Sigmoid colon (tissue), 7 donors: ENCODE measurements at places on chromosomes 13 and 19. TPM values are rescaled to one million over a fixed set of nuclear protein-coding genes. Genes with fewer than 3 reads are reported as not detected.

- H3K36me3 ChIP-seq: no peaks in the 10 kb centered on the region
- DNase-seq: no peak
- H3K4me3 ChIP-seq: no peak overlapping the region
Observed at GRCh38 chr13:76868371-76868770, 17.8 kb downstream of the KCTD12 start.

GRCh38 chr19:17475541-17476115, 5.3 kb downstream of the SLC27A1 start:
- peaks cover 27% of the 10 kb centered on the region for H3K4me1 ChIP-seq
- H3K27ac ChIP-seq: peak overlapping the region; percentile 61
- H3K27me3 ChIP-seq: no peaks in the 10 kb centered on the region
- no peak overlapping the region for H3K4me3 ChIP-seq
- DNase-seq: peak; percentile 84
- no peaks in the 10 kb centered on the region for H3K36me3 ChIP-seq

DNA sequence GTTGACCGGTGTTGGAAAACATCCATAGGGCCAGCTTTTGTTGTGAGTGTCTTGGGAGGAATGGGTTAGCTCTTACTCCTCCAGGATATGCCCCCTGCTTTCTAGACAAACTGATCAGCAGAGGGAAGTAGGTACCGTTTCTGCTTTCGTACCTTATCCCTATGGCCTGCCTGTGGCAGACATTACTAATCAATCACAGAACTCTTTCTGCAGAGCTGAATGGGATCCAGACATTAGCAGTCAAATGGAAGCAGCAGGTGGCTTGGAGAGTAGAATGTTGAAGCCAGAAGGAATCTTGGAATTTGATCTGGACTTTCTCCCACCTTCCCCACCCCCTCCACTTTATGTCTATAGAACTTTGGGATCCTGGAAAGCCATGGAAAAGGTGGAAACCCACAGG, 17.1 kb downstream of the NWD1 start:
- H3K27me3 ChIP-seq: no peaks in the 10 kb centered on the region
- no peak overlapping the region for H3K27ac ChIP-seq
- H3K36me3 ChIP-seq: no peaks in the 10 kb centered on the region
- no peak overlapping the region for H3K4me3 ChIP-seq
- no peaks in the 10 kb centered on the region for H3K4me1 ChIP-seq

GRCh38 chr13:30388406-30389283, 33.6 kb upstream of the UBE2L5 start:
- peak; percentile 90 for DNase-seq
- peak overlapping the region; percentile 77 for H3K27ac ChIP-seq
- no peaks in the 10 kb centered on the region for H3K27me3 ChIP-seq
- no peaks in the 10 kb centered on the region for H3K4me1 ChIP-seq
- no peaks in the 10 kb centered on the region for H3K36me3 ChIP-seq

GRCh38 chr19:56253737-56254136, 18.8 kb upstream of the EDDM13 start:
- H3K27me3 ChIP-seq: no peaks in the 10 kb centered on the region
- H3K4me1 ChIP-seq: peaks cover 3% of the 10 kb centered on the region
- no peak for DNase-seq

DNA sequence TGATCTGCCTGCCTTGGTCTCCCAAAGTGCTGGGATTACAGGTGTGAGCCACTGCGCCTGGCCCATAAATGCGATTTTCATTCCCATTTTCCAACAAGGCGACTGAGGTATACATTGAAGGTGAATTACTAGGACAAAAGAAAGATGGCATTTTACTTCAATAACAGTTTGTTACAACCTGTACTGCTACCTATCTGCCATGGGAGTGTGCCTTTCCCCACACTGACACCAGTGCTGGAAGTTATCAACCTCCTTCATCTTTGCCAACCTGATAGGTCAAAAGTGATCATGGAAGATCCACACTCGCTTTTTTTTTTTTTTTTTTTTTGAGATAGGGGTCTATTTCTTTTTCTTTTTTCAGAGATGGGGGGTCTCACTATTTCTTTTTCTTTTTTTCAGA, 11.0 kb downstream of the CRX start:
- no peak overlapping the region for H3K4me3 ChIP-seq
- DNase-seq: no peak
- peaks cover 5% of the 10 kb centered on the region for H3K27me3 ChIP-seq
- H3K4me1 ChIP-seq: no peaks in the 10 kb centered on the region

DNA sequence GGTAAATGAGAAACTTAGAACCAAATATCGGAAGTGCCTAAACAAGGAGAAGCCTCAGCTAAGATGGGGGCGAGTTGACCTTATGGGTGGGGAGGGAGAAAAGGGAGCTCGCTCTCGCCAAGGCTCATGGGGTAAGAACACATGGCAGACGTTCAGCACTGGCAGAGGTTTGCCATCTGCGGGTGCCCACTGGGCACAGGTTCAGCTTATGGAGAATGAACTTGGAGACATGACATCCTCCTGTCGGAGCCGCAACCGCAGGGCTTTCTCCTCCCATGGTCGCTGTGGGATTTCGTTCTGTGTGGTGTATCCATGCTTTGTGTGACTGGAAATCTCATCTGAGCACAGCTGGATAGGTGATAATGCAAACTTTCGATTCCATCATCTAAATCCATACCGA, 36.1 kb upstream of the PEPD start:
- H3K4me3 ChIP-seq: no peak overlapping the region
- H3K27me3 ChIP-seq: no peaks in the 10 kb centered on the region
- no peak overlapping the region for H3K27ac ChIP-seq
- peak; percentile 35 for DNase-seq
- H3K4me1 ChIP-seq: no peaks in the 10 kb centered on the region

DNA sequence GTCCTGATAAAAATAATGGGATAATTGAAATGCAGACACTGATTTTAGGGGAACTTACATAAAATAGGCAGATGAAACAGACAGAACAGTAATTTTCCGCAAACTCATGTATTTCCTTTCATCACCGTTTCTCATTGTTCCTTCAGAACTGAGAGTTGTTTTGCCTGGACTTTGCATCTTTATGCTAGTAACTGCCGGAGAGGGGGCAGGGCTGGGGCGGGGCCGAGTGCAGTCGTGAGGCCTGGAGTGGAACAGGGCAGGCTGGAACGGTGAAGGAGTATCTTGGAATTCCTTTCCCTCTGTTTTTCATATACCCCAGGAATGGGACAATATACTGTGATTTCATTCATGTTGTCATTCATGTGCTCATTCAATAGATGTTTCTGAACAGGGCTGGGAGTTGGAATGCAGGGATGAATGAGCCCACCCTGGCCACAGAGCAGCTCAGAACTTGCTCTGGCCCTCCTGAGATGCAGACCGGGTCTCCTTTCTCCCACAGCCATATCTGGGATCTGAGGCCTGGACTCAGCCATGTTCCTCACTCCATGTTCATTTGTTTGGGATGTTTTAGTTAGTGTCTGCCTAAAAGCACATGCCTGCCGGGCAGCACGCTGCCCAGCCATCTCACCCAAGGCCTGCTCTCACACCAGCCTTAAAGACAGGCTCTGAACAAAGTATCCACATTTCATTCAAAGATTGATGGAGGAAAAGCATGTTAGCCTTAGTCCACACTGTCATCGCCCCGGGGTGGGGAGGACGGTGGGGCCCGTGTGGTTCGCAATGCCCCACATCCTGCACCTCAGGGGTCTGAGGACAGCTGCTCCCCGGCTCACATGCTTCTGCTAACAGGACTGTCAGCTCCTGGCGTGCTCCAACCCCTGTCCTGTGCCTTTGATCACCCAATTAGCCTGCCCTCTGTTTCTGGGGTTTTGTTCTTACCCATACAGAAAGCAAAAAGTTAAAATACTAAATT, 92.9 kb downstream of the SOX1 start:
- H3K27ac ChIP-seq: no peak overlapping the region
- H3K4me3 ChIP-seq: no peak overlapping the region
- no peak for DNase-seq
- H3K36me3 ChIP-seq: no peaks in the 10 kb centered on the region

DNA sequence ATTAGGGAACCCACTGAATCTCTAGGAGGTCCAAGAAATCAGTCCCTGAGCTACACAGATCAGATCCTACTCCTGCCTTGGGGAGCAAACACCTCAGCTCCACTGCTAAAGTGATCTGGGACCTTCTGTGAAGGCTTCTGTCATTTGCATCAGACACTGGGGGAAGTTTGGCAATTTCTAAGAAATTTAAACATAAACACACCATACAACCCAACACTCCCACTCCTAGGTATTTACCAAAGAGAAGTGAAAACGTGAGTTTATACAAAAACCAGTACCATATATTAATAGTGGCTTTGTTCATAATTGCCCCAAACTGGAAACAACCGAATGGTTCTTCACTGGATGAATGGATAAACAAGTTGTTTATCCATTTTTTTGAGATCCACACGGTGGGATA, 7.3 kb upstream of the TYROBP start:
- no peak for DNase-seq
- H3K27ac ChIP-seq: no peak overlapping the region
- no peaks in the 10 kb centered on the region for H3K27me3 ChIP-seq

DNA sequence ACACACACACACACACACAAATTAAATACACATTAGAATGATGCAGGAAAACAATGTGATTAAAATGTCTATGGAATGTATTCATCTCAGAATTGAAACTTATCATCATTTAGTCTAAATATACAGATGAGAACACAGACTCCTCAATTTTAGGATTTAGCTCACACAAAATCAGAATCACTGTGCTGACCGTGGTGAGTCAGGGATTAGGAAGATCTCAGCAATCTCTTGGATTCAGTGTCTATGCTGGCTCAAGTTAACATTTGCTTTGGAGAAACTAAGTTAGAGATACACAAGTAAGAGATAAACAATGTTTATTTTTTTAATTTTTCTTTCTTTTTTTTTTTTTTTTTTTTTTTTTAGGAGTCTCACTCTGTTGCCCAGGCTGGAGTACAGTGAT, 323.6 kb downstream of the KLF12 start:
- no peak for DNase-seq
- no peaks in the 10 kb centered on the region for H3K4me1 ChIP-seq
- no peaks in the 10 kb centered on the region for H3K36me3 ChIP-seq
- no peak overlapping the region for H3K27ac ChIP-seq
- no peak overlapping the region for H3K4me3 ChIP-seq
- H3K27me3 ChIP-seq: no peaks in the 10 kb centered on the region

DNA sequence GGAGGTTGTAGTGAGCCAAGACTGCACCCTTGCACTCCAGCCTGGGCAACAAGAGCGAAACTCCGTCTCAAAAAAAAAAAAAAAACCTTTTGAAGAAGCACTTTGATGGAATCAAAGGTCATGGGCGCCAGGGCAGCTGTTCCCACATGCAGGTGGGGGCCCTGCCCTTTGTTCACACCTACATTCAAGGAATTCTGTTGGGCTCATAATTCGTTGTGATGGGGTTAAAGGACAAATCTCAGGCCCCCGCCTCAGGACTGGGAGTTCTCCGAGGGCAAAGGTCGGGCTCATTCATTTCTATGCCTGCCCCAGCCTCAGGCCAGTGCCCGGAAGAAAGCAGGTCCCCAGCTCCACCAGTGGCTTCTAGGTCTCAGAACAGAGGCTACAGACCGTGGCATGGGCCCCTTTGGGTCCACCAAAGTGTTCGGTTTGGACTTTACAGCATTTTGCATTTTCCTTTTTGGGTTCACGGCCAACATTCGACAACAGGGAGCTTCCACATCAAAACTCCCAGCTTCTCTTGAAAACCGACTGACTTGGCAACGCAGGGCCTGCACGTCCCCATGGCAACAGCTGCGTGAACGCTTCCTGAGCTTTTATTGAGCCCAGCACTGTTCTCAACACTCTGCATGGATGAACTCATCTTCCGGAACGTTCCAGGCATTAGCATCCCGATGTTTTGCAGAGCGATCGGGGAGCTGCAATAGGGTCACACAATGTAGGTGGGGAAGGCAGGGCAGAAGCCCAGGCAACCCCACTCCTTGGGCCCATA, 10.1 kb upstream of the GTF2F1 start:
- DNase-seq: peak; percentile 63
- no peaks in the 10 kb centered on the region for H3K27me3 ChIP-seq
- H3K27ac ChIP-seq: no peak overlapping the region
- no peak overlapping the region for H3K4me3 ChIP-seq

DNA sequence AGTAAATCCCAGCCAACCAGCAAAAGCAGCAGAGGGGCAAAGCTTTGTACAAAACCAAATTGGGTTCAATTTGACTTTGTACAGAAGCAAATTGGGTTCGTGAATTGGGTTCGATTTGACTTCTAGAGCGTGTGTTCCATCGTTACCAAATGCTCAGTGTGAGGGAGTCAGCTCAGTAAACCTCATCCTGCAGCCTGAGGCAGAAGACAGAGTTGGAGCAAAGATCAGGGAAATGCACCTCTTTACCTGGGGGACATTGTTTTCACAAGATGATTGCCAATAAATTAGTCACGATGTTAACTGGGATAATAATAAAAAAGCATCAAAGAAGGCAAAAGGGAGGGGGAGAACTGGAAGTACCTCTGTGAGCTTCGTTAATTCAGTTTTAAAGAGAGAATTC, 1.5 kb downstream of the RAB20 start:
- H3K27ac ChIP-seq: peak overlapping the region; percentile 92
- H3K4me3 ChIP-seq: peak overlapping the region; percentile 57
- no peaks in the 10 kb centered on the region for H3K27me3 ChIP-seq
- peaks cover 11% of the 10 kb centered on the region for H3K4me1 ChIP-seq
- DNase-seq: no peak
- no peaks in the 10 kb centered on the region for H3K36me3 ChIP-seq

- no peaks in the 10 kb centered on the region for H3K36me3 ChIP-seq
- DNase-seq: no peak
- H3K27me3 ChIP-seq: no peaks in the 10 kb centered on the region
- H3K27ac ChIP-seq: no peak overlapping the region
Observed at GRCh38 chr13:51867062-51867461, 5.3 kb downstream of the CCDC70 start.

GRCh38 chr13:113169277-113170272, 11.1 kb downstream of the PROZ start:
- DNase-seq: no peak
- H3K4me1 ChIP-seq: no peaks in the 10 kb centered on the region
- no peaks in the 10 kb centered on the region for H3K27me3 ChIP-seq
- no peak overlapping the region for H3K27ac ChIP-seq
- no peak overlapping the region for H3K4me3 ChIP-seq

DNA sequence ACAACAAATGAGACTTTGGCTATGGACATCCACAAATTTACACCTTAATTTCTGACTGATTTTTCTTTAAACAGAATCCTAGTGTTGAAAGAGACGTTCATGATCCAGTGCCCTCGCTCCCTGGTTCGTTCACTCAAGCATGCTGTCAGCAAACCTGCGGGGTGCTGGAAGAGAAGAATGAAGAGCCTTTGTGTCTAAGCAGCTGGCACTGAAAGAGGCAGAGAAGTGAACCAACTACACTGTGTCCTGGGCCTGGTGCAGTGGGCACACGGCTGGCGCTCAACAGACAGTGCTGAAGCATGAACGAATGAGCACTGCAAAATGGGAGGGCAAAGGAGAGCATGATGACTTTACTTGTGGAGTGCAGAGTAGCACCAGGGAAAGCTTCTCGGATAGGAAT, 46.8 kb downstream of the MIPEP start:
- H3K36me3 ChIP-seq: no peaks in the 10 kb centered on the region
- H3K27me3 ChIP-seq: no peaks in the 10 kb centered on the region
- DNase-seq: no peak
- no peaks in the 10 kb centered on the region for H3K4me1 ChIP-seq
- H3K4me3 ChIP-seq: no peak overlapping the region

Gene CC2D1A
- 25.9 TPM for total RNA-seq

Gene VN1R4
- total RNA-seq: not detected

Gene KLC3
- not detected for total RNA-seq

Gene LYPD5
- total RNA-seq: 1.1 TPM

Gene ZNF709
- total RNA-seq: 2.4 TPM

Gene ZNF763
- 3.9 TPM for total RNA-seq

Gene CXCL17
- not detected for total RNA-seq
